ENCODE measurements at places on chromosomes 2 and 18.

GRCh38 chr2:227124811-227125210 is 39.2 kb downstream of the COL4A4 start:
- no peaks in the 10 kb centered on the region for H3K4me1 ChIP-seq
- H3K27ac ChIP-seq, result no peak overlapping the region
- H3K4me3 ChIP-seq, result no peak overlapping the region
- no peak for DNase-seq
- no peaks in the 10 kb centered on the region for H3K36me3 ChIP-seq
- H3K27me3 ChIP-seq, result no peaks in the 10 kb centered on the region

DNA sequence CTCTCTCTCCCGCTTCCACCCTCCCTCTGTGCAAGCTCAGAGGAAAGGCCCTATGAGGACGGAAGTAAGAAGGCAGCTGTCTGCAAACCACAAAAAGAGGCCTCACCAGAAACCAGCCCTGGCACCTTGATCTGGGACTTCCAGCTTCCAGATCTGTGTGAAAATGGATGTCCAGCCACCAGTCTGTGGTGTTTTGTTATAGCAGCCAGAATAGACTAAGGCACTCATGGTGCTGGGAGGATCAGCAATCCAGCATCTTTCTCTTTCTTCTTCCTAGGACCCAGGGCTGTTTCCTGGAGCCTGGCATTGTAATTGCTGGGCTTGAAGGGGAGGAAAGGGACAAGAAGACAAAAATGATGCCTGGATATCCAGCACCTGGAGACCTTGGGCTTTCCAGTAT is 122.5 kb downstream of the SOCS6 start:
- no peaks in the 10 kb centered on the region for H3K4me1 ChIP-seq
- H3K27me3 ChIP-seq, result no peaks in the 10 kb centered on the region
- no peak overlapping the region for H3K4me3 ChIP-seq

DNA sequence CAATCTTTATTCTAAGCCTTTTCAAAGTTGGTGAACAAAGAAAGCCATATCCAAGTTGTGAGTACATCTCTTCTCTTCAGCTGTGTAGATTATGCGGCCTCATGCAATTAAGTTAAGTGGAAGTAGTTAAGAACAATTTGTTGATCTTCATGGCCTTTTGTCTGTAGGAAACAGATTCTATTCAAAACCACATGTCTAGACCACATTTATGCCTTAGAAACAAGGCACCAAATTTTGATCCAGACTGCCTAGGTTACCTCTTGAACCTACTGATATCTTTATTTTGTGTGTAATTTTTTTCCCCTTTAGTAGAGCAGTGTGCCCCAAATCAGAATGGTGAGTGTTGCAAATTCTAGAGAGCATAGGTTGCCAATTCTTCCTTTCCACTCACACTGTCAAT is 101.6 kb upstream of the CERS6 start:
- no peak overlapping the region for H3K27ac ChIP-seq
- H3K4me1 ChIP-seq, result no peaks in the 10 kb centered on the region
- H3K27me3 ChIP-seq, result no peaks in the 10 kb centered on the region
- DNase-seq, result no peak

- H3K27ac ChIP-seq, result no peak overlapping the region
- H3K4me3 ChIP-seq, result no peak overlapping the region
- H3K4me1 ChIP-seq, result no peaks in the 10 kb centered on the region
- H3K27me3 ChIP-seq, result no peaks in the 10 kb centered on the region
- DNase-seq, result no peak
Measured at GRCh38 chr2:53075760-53076159, 691.8 kb upstream of the CHAC2 start.

- H3K4me3 ChIP-seq, result no peak overlapping the region
- DNase-seq, result no peak
- no peaks in the 10 kb centered on the region for H3K4me1 ChIP-seq
- H3K27ac ChIP-seq, result no peak overlapping the region
- no peaks in the 10 kb centered on the region for H3K36me3 ChIP-seq
Measured at GRCh38 chr2:205660521-205661124, 21.7 kb upstream of the NRP2 start.
